Activated CD4-positive, alpha-beta T cell treated with anti-CD3 and anti-CD28 coated beads, Interleukin-2, Interleukin-4, amounts not matched to agents 100 ng/mL and 50 ng/mL, durations not matched to agents 16 hours and 8 hours (primary cell): ENCODE measurements at places on chromosomes 7 and 10.

- no peak for DNase-seq
Observed at GRCh38 chr10:29056729-29057128, 232.1 kb upstream of the LYZL1 start.

GRCh38 chr10:128866551-128866950 is 600.5 kb upstream of the MGMT start:
- DNase-seq = no peak

DNA sequence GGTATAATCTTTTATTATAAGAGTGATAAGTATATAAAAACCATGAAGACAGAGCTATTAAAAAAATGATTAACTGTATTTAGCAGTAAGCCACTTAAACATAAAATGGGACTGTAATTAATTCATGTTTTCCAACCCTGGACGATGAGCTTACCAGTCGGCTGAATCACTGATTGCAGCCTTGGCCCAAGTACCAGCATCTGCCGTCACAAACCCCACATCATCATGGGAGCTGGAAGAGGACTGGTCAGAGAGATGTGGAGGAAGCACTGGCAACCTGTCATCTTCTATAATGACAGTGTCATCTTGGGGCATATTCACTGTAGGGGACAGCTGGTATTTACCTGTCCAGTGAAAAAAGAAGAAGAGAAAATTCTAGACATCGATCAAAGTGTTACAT is 473.6 kb downstream of the PARD3 start:
- DNase-seq = no peak

GRCh38 chr10:1121271-1121970 is 65.2 kb downstream of the WDR37 start:
- DNase-seq = no peak

GRCh38 chr7:150410680-150411346 is 31.7 kb downstream of the ZNF775 start:
- no peak for DNase-seq

DNA sequence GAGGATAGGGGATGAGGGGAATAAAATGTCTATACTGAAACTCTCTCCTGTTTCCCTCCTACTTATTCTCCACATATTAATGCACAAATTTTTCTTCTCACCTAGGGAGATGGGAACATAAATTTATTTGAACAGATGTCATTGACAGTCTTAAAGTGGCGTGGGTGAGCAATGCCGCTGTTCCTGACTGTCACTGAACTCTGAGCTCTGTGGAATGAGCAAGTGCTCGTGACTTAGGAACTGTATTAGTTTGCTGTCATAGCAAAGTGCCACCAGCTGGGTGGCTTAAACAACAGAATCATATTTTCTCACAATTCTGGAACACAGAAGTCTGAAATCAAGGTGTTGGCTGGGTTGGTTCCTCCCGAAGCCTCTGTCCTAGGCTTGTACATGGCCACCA is 29.1 kb downstream of the INPP5F start:
- no peak for DNase-seq

DNA sequence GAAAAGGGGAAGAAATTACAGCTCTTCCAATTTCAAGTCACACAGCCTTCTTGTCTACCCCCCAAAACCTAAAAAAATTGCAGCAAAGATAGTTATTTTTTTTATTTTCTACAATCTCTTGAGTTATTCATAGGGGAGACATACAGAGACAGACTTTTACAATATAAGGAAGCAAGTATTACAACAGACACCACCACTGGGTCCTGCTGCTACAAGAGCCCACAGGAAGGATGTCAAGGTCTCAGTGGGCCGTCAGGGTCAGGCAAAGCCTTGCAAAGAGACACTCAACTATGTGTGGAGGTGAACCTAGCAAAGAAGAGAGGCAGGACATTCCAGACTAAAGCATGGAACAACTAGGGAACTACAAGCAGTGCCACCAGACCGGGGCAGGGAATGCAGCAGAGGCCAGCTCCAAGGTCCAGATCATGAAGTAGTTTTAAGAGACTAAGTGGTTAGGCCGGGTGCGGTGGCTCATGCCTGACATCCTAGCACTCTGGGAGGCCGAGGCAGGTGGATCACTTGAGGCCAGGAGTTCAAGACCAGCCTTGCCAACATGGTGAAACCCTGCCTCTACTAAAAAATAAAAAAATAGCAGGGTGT is 28.2 kb upstream of the ZCCHC24 start:
- DNase-seq = no peak

GRCh38 chr7:91357901-91358300 is 93.7 kb downstream of the FZD1 start:
- no peak for DNase-seq

DNA sequence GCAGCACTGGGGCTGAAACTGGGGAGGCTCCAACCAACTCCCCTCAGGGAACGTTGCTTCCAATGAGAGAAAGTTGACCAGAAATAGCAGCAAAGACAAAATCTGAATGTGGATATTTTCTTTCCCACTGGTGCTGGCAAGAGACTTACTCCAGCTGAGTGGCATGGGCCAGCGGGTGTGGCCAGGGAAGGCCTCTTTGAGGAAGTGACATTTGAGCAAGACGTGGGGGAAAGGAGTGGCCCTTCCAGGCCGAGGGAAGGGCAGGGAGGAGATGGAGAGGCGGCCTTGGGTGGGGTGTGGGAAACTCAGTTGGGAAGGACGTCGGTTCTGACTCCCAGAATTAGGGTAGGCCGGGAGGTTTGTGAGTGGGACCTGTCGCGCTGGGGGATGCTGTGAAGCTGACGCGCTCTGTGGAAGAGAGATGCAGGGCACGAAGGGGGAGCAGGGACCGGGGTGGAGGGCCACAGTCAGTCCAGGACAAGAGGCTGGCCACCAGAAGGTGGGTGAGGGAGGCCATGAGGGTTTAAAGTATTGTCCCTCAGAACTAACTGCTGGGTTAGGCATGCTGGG is 96.7 kb upstream of the IKZF1 start:
- DNase-seq = no peak

DNA sequence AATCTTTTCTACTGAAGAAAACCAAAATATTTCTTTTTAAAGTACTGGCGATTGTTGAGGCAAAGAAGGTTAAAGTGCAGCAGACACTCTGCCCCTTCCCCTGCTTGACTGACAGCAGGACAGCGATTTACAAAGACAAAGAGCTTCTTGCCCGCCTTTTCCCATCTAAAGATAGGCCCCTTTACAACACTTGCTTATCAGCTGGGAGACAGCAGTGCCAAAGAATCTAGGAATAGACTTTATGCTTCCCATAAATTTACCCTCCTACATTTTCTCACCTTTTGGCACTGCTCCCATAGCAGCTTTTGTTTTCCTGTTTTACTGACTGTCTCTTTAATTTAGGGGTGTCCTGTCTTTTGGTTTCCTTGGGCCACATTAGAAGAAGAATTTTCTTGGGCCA is 824.1 kb downstream of the CCSER2 start:
- no peak for DNase-seq

DNA sequence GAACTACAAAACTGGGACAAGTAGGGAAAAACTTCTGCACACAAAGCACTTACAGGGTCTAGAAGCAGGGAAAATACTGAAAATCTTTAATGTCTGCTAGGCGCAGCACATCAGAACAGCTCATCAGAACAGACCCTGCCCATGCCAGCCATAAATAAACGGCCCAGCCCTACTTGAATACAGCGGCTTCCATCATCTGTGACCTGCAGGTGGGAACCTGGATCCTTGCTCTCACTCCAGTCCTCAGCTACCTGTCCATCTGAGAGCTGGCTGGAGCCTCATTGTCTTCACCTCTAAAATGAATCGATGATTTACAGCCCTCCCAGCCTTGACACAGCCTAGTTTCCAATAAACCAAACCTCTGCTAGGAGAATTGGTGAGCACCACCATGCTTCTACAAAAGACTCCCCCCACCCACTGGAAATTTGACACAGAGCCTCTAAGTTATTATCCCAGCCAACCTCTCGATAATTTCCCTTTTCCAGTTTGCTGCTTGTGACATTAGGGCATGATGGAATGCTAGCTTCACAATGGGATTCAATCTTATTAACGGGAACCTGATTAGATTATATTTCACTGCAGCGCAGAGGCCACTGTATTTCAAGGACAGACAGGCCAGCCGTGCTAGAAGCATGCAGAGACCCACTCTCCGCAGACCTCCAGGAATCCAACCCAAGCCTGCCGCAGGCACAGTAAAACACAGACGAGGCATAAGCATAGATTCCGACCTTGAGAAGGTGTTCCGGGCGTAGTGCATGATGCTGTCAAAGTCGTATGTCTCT is 61.6 kb upstream of the OPALIN start:
- DNase-seq = no peak

DNA sequence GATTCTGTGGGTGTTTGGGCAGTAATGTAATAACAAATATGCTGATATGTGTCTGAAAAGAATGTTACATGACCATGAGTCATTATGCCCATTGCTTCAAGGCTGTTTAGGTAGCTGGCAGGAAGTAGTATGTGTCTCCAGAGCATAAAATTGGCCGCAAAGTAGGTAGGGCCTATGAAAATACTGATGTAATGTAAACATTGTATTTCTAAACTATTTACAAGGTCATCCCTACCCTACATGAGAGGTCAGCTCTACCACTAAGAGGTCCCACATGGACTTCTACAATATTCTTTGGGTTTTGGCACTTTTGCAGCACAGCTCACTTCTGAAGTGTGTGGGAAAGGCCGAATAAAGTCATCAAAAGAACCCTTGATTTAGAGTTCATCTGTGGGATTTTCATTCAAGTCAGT is 301.9 kb downstream of the AHR start:
- no peak for DNase-seq

DNA sequence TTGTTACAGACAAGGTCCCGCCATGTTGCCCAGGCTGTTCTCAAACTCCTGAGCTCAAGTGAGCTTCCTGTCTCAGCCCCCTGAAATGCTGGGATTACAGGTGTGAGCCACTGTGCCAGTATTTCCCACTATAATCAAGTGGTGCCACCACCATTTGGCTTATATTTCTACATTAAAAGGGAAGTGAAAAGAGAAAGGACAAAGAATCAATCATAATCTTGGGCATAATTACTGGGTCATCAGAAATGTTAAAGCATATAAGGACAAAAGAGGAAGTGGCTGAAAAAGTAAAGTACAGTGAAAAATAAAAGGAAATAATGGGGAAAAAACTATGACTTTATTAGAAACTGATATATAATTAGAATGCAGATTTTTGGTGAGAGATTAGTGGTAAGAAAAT is 25.7 kb upstream of the ENTPD1 start:
- DNase-seq = no peak

DNA sequence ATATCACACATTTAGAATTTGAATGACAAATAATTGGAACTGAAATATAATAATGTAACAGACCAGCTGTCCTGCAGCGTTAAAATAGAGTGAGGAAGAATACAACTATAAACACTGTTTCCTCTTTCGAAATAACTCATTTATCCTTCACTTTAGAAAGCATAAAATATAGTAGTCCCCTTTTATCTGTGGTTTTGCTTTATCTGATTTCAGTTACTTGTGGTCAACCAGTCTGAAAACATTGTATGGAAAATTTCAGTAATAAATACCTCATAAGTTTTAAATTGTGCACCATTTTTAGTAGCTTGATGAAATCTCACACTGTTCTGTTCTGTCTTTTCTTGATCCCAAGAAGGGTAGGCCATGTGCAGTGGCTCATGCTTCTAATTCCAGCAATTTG is 31.7 kb downstream of the POLR1F start:
- DNase-seq = peak; percentile 10

GRCh38 chr10:46025406-46025805 is 5.0 kb downstream of the NCOA4 start:
- DNase-seq = no peak

GRCh38 chr7:97973206-97973658 is 16.8 kb downstream of the OCM2 start:
- DNase-seq = no peak

GRCh38 chr7:76513817-76514799 is 3.8 kb downstream of the UPK3B start:
- DNase-seq = no peak

DNA sequence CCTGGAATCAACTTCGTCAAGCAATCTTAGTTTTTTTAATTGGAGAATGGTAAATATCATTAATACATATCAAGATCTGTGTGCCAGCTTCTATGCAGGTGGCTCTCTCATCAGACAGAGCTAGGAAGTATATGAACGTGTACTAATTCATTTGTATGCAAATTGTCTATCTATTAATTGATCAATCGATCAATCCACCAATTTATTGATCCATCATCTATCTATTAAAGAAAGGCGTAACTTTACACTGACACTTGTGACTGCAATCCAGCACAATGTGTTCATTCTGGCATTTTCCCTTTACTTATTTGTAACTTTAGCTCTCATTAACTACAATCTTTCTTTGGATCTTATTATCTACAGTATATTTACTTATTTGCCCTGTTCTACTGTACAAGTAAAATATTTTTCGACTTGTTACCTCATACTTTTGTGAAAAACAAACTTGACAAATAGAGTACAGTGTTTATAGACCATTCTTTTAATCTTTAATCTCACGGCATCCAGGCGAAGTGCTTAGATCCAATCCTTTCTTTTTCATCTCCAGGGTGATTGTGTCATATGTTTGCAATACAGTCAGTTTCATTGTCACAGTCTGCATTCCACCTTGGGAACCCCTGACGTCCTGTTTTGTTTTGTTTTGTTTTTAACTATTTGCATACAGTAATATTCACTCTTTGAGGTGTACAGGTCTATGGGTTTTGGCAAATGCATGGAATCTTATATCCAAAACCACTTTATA is 22.0 kb upstream of the GHRHR start:
- no peak for DNase-seq

DNA sequence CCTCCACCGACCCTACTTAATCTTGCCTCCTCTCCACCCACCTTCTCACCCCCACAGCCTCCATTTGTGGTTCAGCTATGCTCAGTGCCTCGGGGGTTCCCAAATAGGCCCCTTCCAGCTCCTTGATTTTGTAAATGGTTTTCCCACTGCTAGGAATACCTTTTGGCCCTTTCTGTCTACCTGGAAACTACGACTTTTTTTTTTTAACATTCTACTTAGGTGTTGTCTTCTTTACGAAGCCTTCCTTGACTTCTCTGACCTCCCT is 27.2 kb upstream of the PDCD4 start:
- DNase-seq = no peak

DNA sequence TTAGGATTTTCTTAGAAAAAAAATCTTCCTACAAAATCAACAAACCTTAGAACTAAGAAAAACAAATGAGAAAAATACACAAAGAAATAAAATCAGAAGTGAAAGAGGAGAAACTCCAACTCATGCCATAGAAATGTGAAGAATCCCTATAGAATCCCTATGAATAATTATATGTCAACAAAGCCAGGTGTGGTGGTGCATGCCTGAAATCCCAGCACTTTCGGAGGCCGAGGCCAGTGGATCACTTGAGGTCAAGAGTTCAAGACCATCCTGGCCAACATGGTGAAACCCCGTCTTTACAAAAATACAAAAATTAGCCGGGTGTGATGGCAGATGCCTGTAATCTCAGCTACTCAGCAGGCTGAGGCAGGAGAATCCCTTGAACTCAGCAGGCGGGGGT is 27.1 kb downstream of the ACSM6 start:
- no peak for DNase-seq

- DNase-seq = peak; percentile 31
Observed at GRCh38 chr10:71486484-71487114, 89.9 kb downstream of the CDH23 start.
